ENCODE measurements at places on chromosomes 2 and 18.

GRCh38 chr18:79816981-79817606 lies 19.4 kb downstream of the KCNG2 start:
- DNase-seq: no peak

GRCh38 chr2:170905864-170906263 lies 23.2 kb upstream of the GORASP2 start:
- DNase-seq: no peak

DNA sequence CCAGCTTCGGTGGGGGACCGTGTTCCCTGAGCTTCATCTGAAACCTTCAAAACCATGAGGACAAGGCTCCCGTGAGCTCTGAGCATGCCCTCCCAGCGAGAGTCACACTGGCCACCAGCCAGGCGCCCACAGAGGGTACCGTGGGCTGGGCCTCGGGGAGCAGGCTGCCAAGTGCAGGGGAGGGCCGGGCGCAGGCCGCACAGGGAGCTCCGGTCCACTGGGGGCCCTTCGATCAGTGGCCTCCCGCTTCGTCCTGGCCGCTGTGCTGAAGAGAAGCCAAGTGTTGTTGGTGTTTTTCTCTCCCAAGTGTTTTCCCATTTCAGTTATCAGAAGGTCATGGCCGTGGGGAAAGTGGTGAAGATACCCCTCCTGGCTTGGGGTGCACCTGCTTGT lies 144.4 kb downstream of the PTGR3 start:
- DNase-seq: no peak

DNA sequence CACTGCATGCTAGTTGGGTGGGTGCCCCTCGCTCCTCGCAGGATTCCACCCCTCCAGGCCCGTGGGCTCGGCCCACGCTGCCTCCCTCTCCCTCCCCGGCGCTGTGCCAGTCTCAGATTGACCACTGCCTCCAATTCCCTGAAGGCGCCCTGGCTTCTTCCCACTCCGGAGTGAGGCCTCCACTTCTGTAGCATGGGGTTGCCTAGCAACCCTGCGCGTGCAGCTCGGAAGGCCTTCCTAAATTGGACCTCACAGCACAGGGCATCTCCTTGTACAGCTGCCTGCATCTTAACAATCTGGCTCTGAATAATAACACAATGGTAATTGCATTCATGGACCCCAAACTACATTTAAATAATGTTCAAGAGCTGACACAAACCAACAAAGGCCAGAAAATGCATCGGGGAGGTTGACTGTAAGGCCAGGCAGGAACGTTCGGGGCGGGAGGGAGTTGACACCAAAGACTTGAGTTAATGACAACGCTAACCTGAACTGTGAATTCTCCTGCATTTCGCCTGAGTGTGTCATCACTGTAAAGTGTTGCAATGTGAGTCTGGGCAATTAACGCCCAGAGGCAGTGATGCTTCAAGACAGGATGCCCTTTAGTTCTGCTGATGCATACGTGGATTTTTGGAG lies 222.9 kb downstream of the ZBTB7C start:
- no peak for DNase-seq

DNA sequence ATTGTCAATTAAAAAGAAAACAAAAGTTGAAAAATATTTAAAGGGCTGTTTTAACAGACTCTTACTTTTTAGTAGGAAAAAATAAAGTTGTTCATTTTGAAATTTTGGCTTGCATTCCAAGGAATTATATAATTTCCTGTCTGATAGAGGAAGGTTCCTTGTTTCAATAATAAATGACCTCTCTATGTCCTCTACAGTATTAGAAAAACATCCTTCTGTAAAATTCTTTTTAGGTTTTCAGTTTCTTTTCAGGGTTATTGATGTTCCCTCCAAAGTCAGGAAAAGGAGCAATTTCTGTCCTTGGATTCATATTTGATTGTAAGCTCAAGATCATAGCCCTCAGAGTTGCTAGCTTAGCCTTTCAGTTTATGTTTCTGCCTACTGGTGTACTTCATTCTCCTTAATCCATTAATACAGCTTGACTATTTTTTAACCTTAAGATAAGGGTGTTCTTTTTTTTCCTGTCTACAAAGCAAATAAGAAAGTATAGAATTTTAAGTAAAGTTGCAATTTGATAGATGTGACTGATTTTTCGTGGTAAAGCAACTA lies 125.2 kb upstream of the COL3A1 start:
- no peak for DNase-seq

- peak; percentile 32 for DNase-seq
Measured at GRCh38 chr2:238162846-238163441, 4.2 kb downstream of the ERFE start.

- DNase-seq: no peak
Measured at GRCh38 chr2:222707102-222707688, 35.7 kb downstream of the MOGAT1 start.

DNA sequence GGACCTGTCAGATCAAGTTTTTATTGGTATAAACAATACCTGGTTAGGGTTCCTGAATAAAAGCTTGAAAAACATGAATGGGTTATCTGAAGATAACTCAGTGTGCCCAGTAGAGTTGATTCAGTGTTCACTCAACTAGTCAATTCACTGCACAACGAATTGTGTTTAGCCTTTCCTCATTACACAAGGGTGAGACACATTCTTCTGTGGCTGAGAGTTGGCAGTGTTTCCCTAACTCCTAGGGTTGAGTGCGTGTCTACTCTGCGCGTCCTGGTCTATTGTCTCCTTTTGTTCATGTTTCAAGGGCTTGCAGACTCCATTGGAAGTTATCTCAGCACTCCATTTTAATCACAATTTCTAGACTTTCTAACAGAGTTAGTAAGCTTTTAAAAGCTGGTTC lies 32.8 kb upstream of the TMEM178A start:
- DNase-seq: peak; percentile 74

DNA sequence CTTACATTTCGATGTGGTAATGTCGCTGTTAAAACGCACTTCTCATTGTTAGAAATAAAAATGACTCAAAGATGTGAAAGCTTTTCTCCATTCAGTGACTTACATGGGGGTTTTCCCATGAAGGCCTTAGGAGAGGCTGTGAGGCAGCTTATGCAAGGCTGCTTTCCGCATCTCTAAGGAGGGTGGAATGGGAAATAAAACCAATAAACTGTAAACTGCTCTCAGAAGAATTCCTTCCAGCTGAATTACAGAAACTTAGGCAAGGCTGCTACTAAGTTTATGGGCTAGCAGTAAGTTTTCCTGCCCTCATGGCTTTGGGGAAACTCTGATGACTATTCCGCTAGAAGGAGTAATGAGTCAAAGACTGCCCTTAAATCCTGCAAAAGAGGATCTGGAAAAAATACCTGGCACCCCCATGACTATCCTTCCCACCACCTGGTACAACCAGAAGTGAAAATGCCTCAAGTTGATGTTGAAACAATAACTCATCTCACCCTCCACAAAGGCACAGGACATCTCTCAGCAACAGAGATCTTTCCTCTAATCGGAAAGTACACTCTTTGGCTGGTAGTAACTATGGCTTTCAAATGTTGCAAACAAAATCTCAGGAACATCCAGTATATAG lies 97.7 kb upstream of the SMAD7 start:
- DNase-seq: peak; percentile 72

DNA sequence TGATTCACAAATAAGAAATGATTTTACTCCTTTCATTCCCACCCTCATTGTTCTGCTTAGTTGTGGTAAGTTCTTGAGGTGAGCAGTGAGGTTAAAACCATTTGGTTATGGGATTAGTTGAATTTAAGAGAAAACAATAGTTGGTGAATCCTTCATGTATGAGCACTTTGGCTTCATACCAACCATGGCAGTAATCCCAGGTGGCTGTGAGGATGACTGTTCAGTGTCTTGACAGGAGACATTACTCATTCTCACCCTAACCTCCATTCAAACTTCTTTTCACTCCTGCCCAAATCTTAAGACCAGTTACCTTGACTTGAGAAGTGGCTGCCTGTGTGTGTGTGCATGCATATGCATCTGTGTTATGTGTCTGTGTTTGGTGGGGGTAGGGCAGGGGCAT lies 143.1 kb downstream of the SETBP1 start:
- peak; percentile 21 for DNase-seq

- no peak for DNase-seq
Measured at GRCh38 chr2:72150861-72151356, 3.2 kb upstream of the CYP26B1 start.

GRCh38 chr2:216319771-216320170 lies 52.5 kb downstream of the MARCHF4 start:
- DNase-seq: peak; percentile 64

GRCh38 chr2:44902217-44903137 lies 39.0 kb upstream of the SIX3 start:
- no peak for DNase-seq

GRCh38 chr2:155815851-155816250 lies 516.7 kb downstream of the NR4A2 start:
- DNase-seq: peak; percentile 6

GRCh38 chr2:199223791-199224190 lies 233.9 kb downstream of the SATB2 start:
- DNase-seq: peak; percentile 10

- DNase-seq: peak; percentile 69
Measured at GRCh38 chr18:67318651-67319050, 197.9 kb downstream of the DSEL start.

DNA sequence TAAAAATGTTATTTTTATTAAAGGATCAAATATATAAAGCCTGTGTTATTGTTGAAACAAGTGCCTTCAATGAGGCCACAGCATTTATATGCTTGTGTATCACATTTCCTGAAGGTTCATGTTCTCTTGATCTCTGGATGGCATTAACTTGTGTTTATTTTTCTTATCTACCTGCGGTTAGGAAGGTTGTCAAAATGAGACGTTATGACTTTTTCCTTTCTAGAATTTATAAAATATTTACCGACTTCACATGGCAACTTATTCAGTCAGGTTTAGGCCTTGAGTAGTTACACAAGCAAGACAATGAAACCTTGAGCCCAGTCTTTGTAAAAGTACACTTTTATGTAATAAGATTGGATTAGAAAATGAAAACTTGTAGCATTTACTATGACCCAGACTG lies 196.4 kb upstream of the ACVR2A start:
- no peak for DNase-seq
